DMS 273 treated with DMSO at 0.1 percent for 48 hours (cell line): ENCODE measurements at places on chromosomes 7 and 10.

- no peak for DNase-seq
Observed at GRCh38 chr10:49329146-49329505, 30.2 kb downstream of the C10orf71 start.

DNA sequence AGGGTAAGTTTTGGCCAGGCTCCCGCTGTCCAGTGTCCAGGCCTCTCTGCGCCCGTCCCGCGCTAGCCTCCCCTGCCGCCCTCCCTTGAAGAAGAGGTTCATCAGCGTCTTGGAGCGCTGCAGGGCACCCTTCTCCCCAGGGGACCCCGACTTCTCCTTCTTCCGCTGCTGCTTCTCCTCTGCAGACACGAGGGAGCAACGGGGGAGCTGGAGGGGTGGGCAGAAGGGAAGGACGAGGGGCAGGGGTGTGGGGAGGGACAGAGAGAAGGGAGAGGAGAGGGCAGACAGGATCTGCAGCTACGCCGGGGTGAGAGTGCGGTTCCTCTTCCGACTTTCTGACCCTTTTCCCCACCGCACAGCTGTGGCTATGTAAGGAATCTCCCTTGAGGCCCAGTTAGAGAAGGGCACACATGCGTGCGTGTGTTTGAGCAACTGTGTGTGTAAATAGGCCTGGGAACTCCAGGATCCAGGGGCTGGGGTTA lies 12.8 kb downstream of the PDZD7 start:
- no peak for DNase-seq

DNA sequence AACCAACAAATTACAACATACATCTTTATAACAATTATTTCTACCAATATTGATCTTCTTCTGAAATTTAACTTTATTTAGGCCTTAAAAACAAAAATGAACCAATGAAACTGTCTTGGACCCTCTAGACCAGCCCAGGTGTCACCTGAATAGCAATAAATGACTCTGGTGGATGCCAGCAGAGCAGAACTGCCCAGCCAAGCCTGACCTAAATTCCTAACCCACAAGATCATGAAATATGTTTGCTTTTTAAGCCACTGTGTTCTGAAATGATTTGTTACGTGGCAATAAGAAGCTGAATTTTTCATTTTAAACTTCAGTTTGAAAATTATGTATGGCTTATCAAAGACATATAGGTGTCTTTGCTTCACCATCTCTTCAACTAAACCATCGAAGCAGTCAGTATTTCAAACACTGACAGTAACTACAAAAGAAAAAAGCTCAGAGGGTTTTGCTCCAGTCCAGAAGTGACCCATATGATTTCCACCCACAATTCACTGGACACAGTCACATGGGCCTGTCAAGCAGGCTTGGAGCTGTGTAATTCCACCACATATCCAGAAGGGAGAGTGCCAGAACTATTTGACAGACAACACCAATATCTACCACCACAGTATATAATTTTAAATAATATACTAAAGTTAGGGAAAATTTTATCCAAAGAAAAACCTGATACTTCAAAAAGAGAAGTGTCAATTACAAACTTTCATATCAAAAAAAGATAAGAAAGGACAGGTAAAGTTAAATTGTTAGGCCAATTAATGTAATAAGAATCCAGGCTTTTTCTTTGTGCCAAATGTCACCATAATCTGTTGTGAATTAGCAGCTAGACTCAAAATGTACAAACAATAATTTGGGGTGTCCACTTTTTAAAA lies 94.5 kb downstream of the KMT2C start:
- peak; percentile 38 for DNase-seq

- DNase-seq = no peak
Observed at GRCh38 chr7:91876391-91877133, 3.9 kb downstream of the MTERF1 start.

GRCh38 chr7:150735596-150736358 lies 1.4 kb upstream of the GIMAP5 start:
- DNase-seq = no peak

- no peak for DNase-seq
Observed at GRCh38 chr7:43511029-43511428, 71.9 kb upstream of the STK17A start.

GRCh38 chr7:47782022-47782421 lies 166.2 kb downstream of the PKD1L1 start:
- no peak for DNase-seq

- DNase-seq = no peak
Observed at GRCh38 chr10:44713307-44713706, 197.8 kb upstream of the TMEM72 start.

DNA sequence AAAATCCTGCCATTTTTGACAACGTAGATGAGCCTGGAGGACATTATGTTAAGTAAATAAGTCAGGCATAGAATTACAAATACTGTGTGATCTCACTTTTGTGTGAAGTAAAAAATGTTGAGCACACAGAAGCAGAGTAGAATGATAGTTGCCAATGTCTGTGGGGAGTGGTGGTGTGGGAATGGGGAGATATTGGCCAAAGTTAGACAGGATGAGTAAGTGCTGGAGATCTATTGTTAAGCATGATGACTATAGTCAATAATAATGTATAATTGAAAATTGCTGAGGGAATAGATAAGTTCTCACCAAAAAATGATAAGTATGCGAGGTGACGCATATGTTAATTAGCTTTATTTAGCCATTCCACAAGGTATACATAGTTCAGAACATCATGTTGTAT lies 92.0 kb downstream of the GPR85 start:
- DNase-seq = no peak

DNA sequence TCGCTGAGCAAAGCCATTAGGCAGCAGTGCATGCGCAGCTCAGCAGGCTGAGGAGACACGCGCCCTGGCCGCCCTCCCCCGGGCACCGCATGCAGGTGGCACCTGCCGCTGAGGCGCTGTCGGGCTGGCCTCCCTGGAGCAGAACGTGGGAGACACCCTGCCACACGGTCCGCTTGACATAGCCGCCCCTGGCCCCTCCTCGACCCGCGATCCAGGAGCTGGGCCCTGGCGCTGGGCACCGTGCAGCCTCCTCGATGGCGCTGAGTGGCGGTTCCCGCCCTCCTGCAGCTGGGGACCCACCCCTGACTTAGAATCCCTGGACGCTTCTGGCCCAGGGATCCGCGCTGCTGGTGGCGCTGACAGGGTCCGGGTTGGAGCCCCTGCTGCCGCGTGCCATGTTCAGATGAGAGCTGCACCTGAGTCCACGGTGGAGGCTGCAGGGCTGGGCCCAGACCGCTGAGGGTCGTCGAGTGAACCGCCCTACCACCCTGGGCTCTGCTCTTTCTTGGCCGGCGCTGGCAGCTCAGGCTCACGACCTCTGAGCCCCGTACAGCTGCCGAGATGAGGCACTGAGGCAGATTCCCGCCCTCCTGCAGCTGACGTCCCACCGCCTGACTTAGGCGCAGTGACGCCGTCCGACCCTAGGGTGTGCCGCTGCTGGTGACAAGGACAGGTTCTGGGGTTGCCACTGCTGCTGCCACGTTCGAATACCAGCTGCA lies 116.8 kb downstream of the OR13A1 start:
- no peak for DNase-seq

GRCh38 chr7:54705436-54705835 lies 53.6 kb downstream of the SEC61G start:
- no peak for DNase-seq

- DNase-seq = no peak
Observed at GRCh38 chr10:28774051-28774995, 97.0 kb downstream of the BAMBI start.

DNA sequence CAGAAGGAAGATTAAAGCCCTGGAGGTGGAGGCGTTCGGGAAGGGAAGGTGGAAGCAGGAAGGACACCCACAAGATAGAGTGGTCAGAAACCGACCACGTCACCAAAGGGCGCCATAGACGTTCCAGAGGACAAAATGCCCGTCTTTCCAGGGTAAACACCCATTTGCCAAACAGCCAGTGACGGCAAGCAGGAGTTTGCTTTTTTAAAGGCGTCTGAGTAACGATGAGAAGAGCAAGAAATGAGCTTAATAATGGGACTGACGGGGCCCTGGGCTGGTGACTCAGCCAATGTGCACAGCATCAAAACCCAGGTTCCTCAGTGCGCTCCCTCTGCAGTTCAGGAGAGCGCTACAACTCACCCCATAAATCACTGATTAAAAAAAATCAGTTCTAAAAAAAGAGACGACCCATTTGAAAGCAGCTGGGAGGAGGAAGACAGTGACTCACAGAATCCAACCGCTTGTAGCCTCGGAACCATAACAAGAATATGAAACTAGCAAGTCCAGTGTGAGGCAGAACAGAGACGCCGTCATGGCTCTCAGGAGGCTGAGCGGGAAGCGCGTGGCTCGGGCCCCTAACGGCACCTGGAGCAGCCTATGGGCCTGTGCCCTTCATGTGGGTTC lies 5.9 kb downstream of the DIP2C start:
- DNase-seq = no peak

DNA sequence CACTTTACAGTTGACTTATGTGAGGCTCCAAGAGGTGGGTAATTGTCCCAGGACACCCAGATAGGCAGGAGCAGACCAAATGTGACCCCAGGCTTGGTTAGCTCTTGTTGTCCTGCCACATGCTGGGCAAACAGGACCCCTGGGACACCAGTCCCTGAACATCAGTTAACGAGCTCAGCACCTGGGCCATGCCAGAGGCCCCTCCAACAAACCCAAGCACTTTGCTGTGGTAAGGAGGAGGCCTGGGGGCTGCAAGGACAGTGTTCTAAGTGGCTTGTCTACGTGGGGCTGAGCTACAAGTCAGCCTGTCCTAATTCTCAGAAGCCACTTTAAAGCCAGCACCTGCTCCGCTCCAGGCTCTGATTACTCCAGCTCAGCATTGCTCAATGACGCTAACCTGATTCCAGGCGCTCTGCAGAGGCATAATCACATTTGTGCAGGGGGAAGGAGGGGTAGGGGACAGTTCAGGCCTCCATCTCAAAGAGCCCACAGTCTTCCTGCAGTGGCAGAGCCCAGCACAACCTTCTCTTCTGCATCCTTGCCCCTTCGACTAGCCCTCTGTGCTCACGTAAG lies 57.2 kb downstream of the DDC start:
- DNase-seq = no peak

- DNase-seq = no peak
Observed at GRCh38 chr7:79332091-79332490, 121.4 kb downstream of the MAGI2 start.

GRCh38 chr7:98278408-98278807 lies 3.1 kb upstream of the BRI3 start:
- no peak for DNase-seq

DNA sequence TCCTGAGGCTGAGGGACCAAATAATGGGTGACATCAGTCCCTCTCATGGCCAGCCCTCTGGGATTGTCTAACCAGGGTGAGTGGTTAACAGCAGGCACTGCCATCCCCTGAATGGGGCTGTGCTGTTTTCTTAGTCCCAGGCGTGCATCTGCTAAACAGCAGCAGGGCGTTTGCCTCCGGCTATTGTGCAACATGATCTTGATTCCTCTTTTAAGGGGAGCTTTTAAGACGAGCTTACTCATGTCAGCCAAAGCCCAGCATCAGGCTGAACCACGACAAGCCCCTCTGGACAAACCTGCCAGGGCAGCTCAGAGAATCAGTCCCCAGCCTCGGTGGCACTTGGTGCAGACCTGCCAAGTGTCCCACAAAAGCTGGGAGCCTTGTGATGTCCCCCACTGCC lies 16.2 kb upstream of the IGFBP3 start:
- no peak for DNase-seq

DNA sequence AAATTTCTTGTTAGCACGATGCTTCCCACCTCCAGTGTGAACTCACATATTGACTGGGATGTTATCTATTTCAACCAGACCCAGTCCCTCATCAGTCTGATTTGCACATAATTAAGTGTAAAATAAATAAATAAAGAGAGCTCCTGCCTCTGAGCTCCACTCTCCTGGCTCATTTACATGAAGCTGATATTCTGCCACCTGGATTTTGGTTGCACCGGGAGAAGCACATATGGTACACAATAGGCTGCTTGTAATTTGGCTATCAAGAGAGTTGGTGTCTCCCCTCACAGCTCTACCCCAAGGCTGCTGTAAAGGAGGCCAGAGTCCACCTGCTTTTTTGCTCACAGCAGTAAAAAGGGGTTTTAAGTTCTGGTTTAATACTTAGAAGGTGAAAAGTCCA lies 610.5 kb downstream of the KCNMA1 start:
- no peak for DNase-seq

- peak; percentile 17 for DNase-seq
Observed at GRCh38 chr10:69800109-69800508, 1.6 kb upstream of the COL13A1 start.

DNA sequence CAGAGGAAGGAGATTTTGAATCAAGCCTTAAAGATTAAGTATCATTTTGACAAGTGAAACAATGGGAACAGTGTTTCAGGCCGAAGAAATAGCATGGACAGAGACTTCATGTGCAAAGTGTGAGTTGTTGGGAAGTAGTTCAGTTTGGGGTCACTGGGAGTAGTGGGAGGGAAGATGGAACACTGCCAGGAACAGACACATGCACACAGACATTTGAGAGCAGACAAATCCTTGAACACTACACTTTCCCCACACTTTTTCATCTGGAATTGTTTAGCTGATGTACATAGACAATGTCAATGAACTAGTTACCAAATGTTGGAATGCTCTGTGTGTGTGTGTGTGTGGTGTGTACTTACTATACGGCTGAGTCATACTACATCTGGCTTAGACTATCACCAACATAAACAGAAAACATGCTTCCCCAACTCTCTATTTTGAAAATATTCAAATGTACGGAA lies 52.4 kb upstream of the LRRC17 start:
- no peak for DNase-seq

DNA sequence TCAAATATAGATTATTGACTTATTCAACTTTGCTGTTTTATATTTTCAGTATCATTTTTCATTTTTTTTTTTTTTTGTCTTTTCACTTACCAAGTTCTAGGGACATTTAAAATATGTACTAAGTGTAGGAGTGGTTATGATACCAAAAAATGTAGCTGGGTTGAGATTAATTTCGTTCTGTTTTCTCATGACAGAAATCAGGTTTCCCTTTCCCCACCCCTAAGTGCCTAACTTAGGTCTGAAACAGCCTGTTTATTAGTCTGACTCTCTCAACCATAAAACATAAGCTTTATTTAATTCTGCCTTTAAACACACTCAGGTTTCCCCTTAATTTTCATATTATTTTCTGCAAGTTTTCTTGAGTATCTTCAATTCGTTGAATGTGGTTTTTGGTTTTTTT lies 22.1 kb downstream of the TMEM106B start:
- DNase-seq = no peak

DNA sequence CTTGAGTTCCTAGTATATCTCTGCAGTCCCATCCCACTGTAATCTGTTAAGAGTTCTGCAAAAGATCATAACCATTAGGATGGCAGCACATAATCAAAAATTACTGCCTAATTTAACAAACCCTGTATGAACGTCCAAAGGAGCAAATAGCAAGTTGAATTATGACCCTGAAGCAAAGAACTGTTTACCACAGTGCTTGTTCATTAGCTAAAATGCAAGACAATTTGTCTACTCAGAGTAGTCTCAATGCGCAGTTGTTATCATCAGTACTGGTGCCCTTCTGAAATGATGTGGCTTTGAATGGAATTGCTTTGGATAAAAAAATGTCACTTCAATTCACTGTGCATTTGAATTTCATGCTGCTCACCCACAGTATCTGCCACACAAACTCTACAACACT lies 817.0 kb downstream of the SORCS1 start:
- DNase-seq = no peak
